Bladder microvascular endothelial cell (primary cell): ENCODE measurements at places on chromosomes 16 and 17. TPM values are rescaled to one million over a fixed set of nuclear protein-coding genes. Genes with fewer than 3 reads are reported as not detected.

RPH3AL gene
- total RNA-seq, result 18.9 and 29.0 TPM in 2 replicates

NTN1 gene
- under 0.01 and 0.44 TPM in 2 replicates for total RNA-seq

PDE6G gene
- 0.81 and 3.5 TPM in 2 replicates for total RNA-seq

MT1H gene
- total RNA-seq, result not detected in 2 replicates

ENPP7 gene
- total RNA-seq, result not detected in 2 replicates

VPS35L gene
- total RNA-seq, result 27.5 and 46.9 TPM in 2 replicates

RNPS1 gene
- total RNA-seq, result 42.6 and 62.1 TPM in 2 replicates

MYO1C gene
- 154 and 424 TPM in 2 replicates for total RNA-seq
